ENCODE measurements at places on chromosomes 12 and 14. TPM values are rescaled to one million over a fixed set of nuclear protein-coding genes. Genes with fewer than 3 reads are reported as not detected.

The CLEC2B gene
- 24.3 TPM for total RNA-seq

The HCFC2 gene
- 20.8 TPM for total RNA-seq

The MYG1 gene
- 67.0 TPM for total RNA-seq

The TMPRSS12 gene
- not detected for total RNA-seq

The TAMALIN gene
- total RNA-seq: 16.6 TPM

The KLRB1 gene
- total RNA-seq: not detected

The PTGER2 gene
- 5.6 TPM for total RNA-seq

The TMED8 gene
- total RNA-seq: 5.7 TPM

The PZP gene
- not detected for total RNA-seq
